T-helper 1 cell (primary cell): ENCODE measurements at places on chromosomes 7 and 10.

DNA sequence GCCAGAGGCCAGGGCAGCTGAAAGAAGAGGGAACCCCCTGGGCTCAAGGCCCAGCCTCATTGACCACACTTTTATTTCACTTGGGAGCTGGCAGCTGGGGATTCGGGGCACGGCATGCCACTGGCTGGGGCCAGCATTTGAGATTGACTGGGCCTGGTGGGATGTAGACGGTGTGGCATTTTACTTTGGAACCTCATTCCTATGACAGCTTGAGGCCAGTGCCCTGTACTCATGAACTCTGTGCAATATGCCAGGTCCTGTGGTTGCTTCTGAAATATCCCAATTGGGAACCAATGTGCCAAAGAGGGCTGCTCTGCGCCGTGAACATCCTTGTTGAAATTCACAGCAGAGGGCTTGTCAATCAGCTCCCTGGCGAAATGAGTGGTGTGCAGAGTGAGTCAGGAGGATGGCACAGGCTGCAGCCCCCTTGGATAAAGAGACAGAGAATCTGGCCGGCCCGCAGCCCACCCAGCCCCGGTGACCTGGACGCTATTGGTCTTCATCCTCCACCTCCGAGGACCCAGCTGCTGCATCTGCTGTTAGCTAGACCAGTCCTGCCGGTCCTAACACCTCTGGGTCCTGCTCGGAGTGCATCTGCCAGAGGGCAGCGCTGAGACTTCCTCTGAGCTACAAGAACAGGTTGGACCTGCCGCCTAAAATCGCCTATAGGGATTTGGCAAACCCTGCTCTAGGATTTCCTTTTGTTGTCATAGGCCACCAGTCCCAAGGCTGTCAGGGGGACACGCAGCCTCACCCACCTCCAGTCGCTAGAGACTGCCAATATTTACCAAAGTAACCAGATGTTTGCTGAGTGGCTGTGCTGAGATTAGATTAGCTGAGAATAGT, 58.0 kb downstream of the PRKAG2 start:
- DNase-seq, result no peak

- DNase-seq, result no peak
Observed at GRCh38 chr10:82245906-82246560, 371.0 kb downstream of the NRG3 start.

DNA sequence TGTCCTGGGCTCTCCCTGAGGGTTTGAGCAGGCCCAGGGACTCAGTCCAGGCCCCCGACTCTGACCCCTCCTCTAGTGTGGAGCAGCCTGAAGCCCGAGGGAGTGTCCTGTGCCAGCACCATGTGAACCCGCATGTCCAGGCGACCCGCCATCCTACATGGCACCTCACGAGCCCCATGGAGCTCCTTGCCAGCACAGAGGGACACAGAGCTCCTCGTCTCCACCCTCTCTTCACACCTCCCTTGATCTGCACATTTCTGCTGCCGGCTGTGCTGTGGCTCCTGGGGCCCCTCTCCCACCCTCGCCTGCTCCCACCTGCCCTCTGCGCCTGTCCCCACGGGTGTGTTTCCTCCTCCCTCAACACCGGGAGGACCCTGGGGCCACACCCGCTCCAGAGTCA, 103.5 kb downstream of the ADARB2 start:
- DNase-seq, result no peak

DNA sequence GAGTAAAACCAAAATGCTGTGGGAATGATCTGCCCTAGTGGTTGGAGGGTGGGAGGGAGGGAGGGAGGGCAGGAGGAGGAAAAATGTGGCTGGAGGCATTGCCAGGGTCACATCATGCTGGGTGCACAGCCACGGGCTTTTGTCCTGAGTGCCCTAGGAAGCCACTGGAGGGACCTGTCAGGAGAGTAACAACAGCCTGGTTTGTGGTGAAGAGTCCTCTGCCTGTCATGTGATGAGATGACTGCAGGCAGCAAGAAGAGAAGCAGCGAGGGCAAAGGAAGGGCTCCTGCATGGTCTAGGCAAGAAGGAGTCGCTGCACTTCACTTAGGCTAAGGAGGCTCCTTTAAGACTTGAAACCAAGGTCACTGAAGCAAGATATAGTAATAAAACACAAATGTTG, 65.6 kb downstream of the PKD1L1 start:
- no peak for DNase-seq

GRCh38 chr7:128042012-128042411, 10.8 kb upstream of the LRRC4 start:
- no peak for DNase-seq

GRCh38 chr7:149729586-149729982, 43.8 kb downstream of the ZNF467 start:
- DNase-seq, result no peak

- DNase-seq, result no peak
Observed at GRCh38 chr10:60818134-60818770, 40.0 kb downstream of the CDK1 start.

GRCh38 chr7:36512616-36513015, 123.0 kb downstream of the ANLN start:
- DNase-seq, result no peak

DNA sequence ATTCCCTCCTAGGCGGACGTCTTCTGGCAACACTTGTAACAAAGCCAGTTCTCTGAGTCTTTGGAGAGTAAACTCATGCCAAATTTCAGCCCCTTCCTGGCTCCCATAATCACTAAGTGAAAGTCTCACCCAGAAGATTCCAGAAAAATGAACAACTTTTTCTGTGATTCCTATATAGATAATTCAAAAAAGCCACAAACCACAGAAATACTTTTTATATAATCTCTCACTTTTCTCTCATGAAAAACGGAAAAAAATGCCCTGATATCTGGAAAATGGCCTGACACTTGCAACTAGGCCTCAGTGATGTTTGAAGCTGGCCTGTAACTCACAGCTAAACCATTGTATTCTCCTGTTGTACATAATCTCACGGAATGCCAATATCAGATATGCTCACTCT, 296.2 kb downstream of the HTR7 start:
- no peak for DNase-seq

- no peak for DNase-seq
Observed at GRCh38 chr7:46153583-46153950, 232.5 kb upstream of the IGFBP3 start.

- DNase-seq, result no peak
Observed at GRCh38 chr7:54932818-54933543, 85.8 kb upstream of the EGFR start.
